ENCODE measurements at places on chromosomes 4 and X.
A peak's percentile ranks its signal among the peaks of the same experiment; 100 is the strongest.

DNA sequence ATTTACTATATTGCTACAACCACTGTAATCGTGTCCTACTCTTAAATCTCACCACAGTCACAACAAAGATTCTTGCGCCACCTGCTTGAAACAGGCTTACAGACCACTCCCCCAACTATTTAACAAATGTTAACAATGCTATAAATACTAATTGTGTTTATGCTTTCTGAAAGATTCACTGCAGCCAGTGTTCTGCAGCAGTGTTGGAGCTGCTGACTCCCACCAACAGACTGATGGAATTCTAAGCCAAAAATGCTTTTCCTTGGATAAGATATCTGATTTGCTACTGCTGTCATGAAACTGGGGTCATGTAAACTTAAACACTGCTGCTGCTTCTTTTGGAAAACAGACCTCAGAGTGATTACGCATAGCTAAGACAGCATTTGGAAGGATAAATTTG lies 244.2 kb upstream of the MAB21L2 start:
- DNase-seq, result no peak

- DNase-seq, result no peak
These were observed 2.8 kb upstream of the AWAT1 start for GRCh38 chrX:70231666-70232065.

- no peak for DNase-seq
These were observed 167.6 kb downstream of the DKK2 start for GRCh38 chr4:106868381-106869035.

DNA sequence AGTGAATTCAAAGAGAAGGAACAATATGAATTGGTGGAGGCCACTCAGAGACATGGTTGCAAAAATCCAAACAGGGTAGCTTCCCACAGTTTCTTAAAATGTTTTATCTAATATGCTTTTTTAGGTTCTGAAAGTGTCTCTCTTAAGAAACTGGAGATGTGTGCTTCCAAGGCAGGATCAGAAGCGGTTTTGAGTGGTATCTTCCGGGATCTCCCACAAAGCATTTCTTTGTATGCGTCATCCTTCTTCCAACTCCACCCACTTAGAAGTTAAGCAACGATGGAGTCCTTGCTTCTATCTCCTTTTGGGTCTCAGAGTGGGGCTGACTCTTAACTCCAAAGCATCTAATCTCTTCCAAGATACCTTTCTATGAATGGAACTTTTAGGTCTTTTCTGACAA lies 196.7 kb downstream of the MID1 start:
- no peak for DNase-seq

DNA sequence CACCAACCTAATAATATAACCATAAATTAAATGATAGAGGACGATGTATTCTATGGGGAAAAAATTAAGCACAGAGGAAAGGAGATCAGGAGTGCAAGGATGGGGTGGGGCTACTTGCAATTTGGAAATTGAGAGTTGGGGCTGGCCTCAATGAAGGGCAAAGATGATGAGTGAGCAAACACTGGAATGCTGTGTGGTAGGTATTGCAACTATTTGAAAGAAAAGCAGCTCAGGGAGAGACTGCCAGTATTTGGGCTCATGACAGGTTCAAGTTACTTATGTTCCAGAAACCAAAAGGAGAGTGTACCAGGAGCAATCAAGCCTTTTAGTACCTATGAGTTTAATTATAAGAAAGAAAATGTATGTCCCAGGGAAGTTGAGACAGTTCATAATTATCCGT lies 47.4 kb downstream of the ASIC5 start:
- no peak for DNase-seq

DNA sequence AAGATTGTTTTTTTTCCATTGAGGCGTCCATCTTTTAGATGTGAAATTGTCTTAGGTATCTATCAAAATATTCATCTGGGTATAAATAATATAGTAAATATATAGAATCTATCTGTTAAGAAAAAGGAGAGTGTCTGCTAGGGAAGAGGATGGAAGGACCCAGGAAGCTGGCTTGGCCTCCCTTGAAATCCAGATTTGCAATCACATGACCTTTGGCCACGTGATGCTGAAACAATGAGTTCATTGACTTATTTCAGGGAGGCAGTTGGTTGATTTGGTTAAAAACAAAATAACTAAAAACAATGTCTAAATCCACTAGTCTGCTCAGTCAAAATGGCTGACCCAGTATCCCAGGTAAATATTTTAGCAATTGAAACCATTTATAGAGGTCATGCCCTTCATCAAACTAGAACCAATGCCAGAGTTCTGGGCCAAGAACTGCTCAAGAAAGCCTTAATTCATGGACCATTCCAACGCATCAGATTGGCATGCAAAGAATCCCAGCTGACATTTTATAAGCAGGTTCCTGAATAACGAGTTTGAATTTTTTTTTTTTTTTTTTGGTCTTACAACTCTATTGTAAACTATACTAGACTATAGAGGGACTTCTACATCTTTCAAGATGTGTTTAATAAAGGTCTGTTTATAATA lies 172.7 kb downstream of the MID1 start:
- no peak for DNase-seq

DNA sequence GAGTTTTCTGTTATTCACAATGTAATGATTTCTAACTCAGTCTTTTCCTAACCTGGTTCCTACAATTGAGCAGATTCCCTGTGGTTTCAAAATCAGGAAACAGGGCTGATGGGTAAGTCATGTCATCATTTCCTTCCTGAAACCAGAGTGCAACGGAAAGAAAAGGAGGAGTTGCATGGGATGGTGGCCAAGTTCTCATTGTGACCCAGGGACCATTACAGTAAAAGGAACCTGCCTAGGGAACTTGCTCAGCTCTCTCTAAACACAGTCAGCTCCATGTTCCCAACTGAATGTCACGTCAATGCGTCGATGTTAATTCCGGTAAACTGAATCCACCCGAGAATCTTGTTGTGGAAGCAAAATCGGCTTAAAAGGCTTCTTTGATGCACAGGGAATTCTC lies 51.2 kb downstream of the LGI2 start:
- DNase-seq, result no peak

DNA sequence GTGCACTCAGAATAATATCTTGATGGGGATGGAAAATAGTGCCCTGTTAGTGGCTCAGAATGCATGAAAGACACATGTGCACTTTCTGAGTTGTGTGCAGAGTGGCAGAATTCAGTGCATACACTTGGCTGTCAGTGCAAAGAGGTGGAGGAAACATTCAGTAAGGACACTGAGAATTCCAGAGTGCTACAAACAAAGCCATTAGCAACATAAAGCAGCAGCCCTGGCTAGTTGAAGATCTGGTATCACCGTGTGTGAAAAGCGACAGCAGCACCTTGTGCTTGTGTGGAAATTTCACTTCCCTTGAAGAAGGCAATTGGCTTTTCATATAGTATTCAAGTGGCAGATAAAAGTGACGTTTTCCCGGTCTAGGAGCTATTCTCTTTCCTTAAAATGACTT lies 810.4 kb downstream of the TRIML1 start:
- no peak for DNase-seq

DNA sequence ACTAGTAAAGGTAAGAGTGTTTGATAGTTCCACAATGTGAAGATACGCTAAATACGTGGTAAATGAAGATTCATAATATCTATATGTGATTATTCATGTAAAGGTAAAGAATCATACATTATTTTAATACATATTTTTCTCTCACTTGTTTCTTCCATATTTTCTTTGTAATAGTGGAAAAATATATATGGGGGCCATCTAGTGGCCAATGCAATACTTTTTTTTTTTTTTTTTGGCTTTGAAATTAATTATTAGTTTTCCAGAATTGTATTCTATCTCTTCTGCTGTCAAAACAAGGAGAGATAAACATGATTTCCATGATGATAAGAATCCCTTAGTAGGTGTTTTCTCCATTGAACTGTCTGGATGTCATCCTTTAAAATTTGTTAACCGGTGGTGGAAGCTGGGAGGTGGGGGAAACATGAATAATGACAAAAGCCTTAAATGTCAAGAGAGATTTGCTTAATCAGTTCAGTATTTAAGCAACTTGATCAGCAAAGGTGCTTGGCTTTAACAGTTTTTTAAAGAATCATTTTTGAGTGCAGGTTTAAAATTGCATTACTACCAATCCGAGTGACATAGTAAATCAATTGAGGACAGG lies 508.7 kb upstream of the HTR2C start:
- no peak for DNase-seq

GRCh38 chr4:181835348-181835747 lies 407.9 kb upstream of the TENM3 start:
- no peak for DNase-seq

- peak; percentile 10 for DNase-seq
These were observed 22.3 kb downstream of the HAND2 start for GRCh38 chr4:173507471-173508385.

DNA sequence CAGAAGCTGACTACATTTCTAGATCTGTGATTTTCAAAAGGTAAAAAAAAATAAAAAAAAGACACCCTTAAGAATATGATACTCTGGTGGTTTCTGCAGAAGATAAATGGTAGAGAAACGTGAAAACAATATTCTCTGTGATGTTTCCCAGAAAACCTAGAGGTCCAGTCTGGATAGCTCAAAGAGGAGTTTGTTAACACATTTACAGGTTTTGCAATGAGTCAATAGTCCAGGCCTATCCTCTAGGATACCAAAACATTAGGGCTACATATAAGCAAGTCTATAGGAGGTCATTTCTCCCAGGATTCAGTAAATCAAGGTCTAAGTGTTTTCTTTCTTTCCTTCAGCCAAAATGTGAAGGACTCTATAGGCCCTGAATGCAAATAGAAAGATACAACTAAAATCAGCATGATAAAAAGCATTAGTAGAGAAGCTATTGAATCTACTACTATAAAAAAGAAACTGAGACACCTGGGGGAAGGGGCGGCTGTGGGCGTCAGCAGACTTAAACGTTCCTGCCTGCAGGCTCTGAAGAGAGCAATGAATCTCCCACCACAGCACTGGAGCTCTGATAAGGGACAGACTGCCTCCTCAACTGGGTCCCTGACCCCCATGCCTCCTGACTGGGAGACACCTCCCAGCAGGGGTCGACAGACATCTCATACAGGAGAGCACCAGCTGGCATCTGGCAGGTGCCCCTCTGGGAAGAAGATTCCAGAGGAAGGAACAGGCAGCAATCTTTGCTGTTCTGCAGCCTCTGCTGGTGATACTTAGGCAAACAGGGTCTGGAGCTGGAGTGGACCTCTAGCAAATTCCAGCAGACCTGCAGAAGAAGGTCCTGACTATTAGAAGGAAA lies 33.7 kb upstream of the SPP1 start:
- no peak for DNase-seq

DNA sequence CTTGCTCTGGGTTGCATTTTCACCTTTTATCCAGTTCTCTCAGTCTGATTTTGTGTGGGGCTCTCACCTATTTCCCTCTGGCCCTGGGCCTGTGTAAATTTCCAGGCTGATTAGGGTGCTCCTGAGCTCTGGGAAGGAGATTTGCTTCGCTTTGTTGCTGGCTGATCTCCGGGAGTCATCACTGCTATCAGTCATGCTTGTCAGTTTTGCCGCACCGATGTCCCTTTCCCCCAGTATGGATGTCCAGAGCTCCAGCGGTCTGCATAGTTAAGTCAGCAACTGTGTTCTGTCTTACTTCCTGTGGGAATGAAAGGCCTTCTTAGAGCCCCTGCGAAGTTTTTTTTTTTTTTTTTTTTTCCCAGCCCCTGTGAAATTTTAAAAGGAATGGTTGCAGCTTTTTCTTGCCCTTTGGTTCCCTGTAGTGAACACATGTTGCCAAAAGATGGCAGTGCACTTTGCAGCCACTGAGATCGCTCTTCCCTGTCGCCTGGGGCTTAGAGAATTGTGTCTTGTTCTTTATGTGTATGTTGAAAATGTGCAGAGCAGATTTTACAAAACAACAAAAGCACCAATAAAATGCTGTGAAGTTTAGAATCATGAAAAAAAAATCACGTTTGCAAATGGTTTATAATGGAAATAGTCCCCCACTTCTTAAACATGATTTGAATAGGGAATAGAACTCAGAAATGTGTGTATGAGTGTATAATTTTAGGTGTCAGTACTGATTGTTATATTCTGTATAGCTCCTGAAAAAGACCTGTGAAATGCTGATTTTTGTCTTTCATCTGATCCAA lies 109.1 kb upstream of the SLC4A4 start:
- no peak for DNase-seq

- DNase-seq, result no peak
These were observed 108.6 kb downstream of the SMIM20 start for GRCh38 chr4:26022346-26023202.

DNA sequence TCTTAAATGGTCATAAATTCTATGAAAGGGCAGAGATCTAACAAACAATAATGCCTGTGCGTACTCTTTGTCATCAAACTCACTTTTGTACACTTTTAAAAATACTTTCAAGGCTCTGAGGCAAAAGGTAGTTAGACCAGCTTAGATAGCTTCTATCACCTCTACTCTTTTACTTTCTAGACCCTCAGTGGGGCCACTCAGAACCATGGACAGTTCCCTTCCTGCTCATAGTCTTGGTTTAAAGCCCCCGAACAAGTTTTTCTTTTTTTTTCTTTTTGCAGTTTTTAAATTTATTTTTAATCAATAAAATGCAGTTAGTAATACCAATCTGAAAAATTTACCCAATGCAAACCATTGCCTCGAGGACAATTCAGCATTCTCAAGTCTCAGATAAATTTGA lies 460.5 kb upstream of the CNKSR2 start:
- DNase-seq, result no peak

DNA sequence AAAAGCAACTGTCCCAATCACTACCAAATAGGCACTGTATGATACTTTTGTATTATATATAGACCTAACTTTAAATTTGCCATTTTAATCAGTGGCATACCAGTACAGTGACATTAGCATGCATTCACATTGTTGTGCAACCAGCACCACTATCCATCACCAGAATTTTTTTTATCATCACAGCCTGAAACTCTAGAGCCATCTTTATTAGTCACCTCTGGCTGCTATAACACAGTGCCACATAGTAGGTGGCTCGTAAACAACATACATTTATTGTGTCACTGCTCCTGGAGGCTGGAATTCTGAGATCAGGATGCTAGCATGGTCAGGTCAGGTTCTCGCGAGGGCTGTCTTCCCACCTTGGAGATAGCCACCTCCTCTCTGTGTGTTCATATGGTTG lies 188.4 kb upstream of the GALNT7 start:
- no peak for DNase-seq

DNA sequence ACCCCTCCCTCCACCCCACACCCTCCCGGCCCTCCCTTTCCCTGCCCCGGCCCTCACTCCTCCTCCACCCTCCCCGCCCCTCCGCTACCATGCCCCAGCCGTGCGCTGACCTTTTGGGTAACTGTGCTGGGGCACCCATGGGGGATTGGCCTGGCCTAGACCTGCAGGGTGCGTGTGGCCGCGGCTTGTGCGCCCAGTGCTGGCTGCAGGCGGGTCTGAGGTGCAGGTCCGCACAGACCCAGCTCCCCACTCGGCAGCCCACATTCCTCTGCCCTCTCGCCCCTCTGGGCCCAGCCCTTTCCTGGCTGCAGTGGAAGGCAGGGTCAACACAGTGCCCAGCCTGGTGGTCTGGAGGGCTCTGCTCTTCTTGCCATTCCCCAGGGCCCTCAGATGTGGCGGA lies 24.7 kb downstream of the FGFRL1 start:
- DNase-seq, result no peak

GRCh38 chrX:125293850-125294780 lies 25.6 kb upstream of the TEX13C start:
- DNase-seq, result no peak

All from stimulated activated CD4-positive, alpha-beta T cell treated with anti-CD3 and anti-CD28 coated beads, Interleukin-2, amount 100 ng/mL, for 24 hours (primary cell).